Upper lobe of left lung (tissue), 6 donors: ENCODE measurements at places on chromosomes 11 and 22. TPM values are rescaled to one million over a fixed set of nuclear protein-coding genes. Genes with fewer than 3 reads are reported as not detected.

GRCh38 chr11:60133917-60134316 lies 45.5 kb downstream of the MS4A2 start:
- DNase-seq: no peak

GRCh38 chr11:24496736-24497725 lies at the start of gene LUZP2:
TSS of gene LUZP2 (plus strand) at chr11:24497053.
- DNase-seq: no peak

DNA sequence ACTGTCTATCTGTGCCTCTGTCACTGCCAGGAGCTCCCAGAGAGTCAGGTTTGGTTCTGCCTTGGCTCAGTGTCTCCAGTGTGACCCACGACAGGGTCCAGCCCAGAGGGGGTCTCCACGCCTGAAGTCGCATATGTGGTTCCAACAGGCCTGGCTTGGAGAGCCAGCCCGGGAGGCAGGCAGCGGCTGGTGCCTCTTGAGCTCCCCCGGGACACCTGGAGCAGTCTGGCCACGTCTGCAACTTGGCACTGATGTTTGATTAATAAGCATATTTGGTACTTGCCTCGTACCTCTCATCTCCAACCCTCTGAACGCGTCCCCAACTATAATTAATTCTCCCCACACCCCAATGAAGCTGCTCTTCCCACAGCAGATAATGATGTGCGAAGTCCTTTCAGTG lies 31.7 kb upstream of the SHISAL1 start:
- DNase-seq: no peak

- DNase-seq: no peak
These were observed 284.1 kb downstream of the TBC1D22A start for GRCh38 chr22:47046411-47047065.

- no peak for DNase-seq
These were observed 8.8 kb upstream of the APOL5 start for GRCh38 chr22:35708917-35709316.

- DNase-seq: no peak
These were observed 234.5 kb downstream of the SOX6 start for GRCh38 chr11:16121853-16122252.

DNA sequence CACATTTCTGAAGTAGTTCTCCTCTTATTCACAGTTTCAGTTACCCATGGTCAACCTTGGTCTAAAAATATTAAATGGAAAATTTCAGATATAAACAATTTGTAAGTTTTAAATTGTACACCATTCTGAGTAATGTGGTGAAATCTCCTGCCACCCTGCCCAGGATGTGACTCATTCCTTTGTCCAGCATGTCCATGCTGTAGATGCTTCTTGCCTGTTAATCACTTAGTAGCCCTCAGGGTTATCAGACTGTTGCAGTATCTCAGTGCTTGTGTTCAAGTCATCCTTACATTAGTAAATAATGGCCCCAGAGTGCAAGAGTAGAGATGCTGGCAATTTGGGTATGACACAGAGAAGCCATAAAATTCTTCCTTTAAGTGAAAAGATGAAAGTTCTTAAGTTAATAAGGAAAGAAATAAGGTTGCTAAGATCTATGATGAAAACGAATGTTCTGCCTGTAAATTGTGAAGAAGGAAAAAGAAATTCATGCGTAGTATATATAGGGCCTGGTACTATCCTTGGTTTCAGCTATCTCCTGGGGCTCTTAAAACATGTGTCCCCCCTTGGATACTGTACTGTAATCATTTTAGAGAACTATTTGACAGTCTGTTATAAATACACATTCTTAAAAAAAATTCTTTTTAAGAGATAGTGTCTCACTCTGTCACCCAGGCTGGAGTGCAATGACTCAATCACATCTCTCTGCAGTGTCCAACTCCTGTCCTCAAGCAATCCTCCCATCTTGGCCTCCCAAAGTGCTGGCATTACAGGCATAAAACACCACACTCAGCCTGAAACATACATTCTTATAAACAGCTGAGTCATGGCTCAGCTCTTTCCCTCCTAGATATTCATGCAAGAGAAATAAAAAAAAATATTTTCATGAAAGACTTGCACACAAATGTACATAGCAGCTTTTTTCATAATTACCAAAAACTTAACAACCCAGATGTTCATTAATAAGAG lies 31.3 kb downstream of the MTNR1B start:
- no peak for DNase-seq

DNA sequence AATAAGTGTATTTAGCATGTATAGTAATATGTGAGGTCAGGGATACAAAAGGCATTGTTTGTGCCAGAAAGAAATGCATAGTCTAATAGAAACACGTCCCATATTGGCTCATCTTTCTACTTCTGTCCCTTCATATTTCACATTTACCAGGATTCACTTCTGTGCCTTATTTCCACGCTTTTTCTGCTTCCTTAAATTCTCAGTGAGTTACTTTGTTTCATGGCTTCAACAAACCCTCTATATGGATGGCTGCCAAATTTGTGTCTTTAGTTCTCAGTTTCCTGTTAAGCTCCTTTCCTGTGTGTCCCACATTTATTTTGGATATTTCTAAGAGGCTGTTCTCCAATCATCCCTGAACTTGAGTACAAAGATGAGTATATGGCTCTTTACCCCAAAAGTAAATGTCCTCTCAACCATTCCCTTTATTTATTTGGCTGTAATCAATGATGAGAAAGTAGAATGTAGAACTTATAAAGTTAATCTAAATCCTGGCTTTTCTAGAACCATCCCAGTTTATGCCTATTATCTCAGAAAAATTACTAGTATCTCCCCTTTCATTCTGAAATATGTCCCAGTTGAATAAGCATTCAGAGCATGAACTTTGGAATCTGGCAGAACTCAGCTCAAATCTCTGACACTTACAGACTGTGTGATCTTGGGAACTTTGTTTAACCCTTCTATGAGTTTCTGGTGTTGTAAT lies 23.5 kb downstream of the OR8B12 start:
- no peak for DNase-seq

DNA sequence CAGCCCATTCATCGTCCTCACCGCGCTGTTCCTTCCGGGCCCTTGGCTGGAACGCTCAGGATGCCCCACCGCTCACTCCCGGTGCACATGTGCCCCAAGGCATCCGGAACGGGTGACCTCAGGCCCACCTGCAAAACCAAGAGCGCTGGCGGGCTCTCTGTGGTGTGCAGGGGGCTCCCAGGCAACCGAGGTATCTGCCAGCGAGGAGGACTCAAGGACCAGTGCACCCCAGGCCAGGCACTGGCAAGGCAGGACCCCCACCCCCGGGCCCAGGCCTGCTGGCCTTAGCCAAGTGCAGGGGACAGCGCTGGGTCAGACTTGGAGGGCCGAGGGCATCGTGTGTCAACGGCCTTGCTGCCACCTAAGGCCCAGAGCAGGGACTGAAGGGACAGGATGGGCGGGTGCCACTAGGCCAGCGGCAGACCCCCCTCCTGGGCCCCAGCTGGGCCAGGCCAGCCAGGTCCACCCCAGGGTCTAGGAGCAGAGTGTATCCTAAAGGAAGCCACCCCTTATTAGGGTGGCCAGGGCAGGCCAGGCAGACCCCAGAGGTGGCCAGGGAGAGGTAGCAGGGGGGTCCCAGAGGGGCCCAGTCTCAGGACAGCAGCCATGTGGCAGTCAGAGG lies 8.5 kb downstream of the TNNT3 start:
- peak; percentile 80 for DNase-seq

Gene KCNJ1
- 0.59 TPM for total RNA-seq

Gene IRAG1
- total RNA-seq: 16.3 TPM

GRCh38 chr11:79113054-79113690 lies 327.7 kb downstream of the TENM4 start:
- no peak for DNase-seq
